Thymus (tissue), 14 donors: ENCODE measurements at places on chromosomes 16 and 17.

- DNase-seq: no peak
Measured at GRCh38 chr16:83400234-83400633, 407.5 kb upstream of the HSBP1 start.

DNA sequence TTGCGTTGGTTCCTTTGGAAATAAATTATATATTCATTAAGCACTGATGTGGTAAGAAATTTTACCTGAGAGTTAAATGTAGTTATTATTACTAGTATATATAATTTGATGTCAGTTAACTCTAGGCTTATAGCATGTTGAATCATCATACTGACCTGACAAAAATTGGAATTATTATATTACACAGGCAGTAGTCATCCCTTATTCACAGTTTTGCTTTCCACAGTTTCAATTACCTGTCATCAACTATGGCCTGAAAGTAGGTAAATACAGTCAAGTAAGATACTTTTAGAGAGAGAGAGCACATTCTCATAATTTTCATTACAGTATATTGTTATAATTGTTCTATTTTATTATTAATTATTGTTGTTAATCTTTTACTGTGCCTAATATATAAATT, 1074.7 kb downstream of the CDH11 start:
- DNase-seq: no peak

- peak; percentile 20 for DNase-seq
Measured at GRCh38 chr16:12147681-12148080, 171.1 kb downstream of the SNX29 start.

DNA sequence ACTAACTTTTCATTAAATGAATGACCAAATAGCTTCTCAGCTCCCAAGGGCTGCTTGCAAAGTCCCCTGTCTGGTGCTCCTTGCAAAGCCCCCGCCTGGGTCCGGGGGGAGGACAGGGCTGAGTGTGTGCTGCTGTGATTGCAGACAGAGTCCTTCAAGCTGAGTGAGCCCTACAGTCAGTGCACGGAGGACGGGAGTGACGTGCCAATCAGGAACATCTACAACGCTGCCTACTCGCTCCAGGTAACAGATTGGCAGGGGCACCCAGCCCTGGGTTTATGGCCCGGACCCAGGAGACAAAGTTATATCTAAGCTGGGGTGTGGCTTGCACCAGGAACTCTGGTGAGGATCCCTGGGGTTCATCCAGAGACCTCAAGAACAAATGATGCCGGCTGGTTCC, 27.1 kb downstream of the SCNN1G start:
- no peak for DNase-seq

DNA sequence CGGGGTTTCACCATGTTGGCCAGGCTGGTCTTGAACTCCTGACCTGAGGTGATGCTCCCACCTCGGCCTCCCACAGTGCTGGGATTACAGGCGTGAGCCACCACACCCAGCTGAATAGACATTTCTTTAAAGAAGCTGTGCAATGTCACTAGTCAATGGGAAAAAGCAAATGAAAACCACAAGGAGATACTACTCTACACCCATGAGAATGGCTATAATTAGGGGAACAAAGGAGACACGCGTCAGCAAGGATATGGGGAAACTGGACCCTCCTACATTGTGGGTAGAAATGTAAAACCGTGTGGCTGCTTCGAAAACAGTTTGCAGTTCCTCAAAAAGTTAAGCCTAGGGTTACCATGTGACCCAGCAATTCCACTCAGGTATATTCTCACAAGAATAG, 103.4 kb downstream of the VPS53 start:
- DNase-seq: no peak

DNA sequence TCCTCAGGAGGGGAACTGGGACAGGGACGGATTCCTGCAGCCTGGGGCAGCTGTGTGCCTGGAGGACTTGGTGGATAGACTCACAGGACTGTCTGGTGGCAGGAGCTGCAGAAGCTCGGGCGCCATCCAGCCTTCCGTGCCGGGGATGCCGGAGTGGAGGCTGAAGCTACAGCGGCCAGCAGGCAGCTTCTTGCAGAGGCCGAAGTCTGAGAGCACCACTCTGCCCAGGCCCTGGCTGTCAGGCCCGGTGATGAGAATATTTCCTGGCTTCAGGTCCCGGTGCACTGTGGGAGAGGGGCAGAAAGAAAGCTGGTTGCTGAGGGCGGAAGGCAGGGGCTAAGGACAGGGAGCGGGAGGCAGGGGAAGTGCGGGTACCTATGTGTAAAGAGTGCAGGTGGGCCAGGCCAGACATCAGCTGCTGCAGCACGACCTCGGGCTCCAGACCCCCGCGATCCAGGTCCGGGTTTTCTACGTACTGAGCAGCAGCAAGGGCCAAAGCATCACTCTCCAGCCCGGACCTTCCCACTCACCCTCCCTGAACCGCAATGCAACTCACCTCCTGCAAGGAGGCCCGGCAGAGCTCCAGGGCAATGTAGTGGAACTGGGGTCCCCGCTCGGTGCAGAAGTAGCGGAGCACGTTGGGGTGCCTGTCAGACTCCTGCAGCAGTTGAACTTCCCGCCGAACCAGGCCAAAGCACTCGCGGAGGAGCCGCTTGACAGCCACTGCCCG, 16.1 kb downstream of the PLK1 start:
- DNase-seq: peak; percentile 38

- DNase-seq: no peak
Measured at GRCh38 chr16:3182608-3183444, 5.2 kb upstream of the OR1F1 start.

- DNase-seq: no peak
Measured at GRCh38 chr17:79752175-79752574, 21.4 kb downstream of the ENPP7 start.

- DNase-seq: no peak
Measured at GRCh38 chr17:57918017-57918895, 37.0 kb downstream of the CUEDC1 start.

GRCh38 chr17:50214976-50215760, 13.7 kb upstream of the COL1A1 start:
- no peak for DNase-seq

DNA sequence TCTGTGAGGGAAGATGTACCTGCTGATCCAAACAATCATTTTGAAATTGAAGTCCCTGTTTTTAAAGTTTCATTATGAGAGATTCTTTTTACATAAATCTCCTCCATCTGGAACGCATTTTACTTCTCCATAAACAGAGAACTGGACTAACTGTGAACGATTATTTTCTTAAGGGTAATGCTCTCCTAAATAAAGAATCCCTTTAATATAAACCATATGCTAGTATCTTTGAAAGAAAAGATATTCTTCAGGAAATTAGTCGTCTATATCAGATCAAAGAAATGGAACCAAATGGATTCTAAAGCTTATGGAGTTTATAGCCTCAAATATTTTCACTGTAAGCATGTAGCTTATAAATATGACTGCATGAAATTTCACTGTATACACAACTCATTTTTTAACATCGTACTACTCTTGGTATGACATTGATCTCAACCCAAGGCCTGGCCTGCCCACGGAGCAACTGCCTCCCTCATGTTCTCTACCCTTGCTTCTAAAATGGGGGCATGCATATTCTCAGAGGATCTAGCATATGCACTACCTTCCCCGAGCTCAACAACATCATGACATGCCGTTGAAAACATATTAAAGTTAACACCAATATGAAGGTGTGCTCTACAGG, 66.4 kb downstream of the MYH10 start:
- DNase-seq: no peak

DNA sequence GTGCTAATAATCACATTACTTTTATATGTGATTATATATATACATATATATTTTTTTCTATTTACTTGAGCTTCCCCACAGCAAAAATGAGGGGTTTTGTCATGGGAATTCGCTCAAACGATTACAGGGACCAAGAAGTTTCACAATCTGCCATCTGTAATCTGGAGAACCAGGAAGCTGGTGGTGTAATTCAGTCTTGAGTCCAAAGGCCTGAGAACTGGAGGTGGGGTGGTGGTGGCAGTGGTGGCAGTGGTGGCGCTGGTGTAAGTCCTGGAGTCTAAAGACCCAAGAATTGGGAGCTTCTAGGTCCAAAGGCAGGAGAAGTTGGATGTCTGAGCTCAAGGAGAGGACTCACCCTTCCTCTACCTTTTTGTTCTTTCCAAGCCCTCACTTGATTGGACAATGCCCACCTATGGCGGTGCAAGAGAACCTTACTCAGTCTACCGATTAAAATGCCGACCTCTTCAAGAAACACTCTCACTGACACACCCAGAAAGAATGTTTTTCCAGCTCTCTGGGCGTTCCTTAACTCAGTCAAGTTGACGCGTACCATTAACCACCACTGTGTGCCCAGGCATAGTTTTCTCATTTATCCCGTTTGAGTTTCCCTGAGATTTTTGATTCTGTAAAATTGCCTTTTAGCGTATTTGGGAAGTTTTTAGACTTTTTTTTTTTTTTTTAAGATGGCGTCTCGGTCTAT, 31.9 kb downstream of the POLR2A start:
- no peak for DNase-seq

- no peak for DNase-seq
Measured at GRCh38 chr16:12695454-12695853, 108.2 kb downstream of the CPPED1 start.

DNA sequence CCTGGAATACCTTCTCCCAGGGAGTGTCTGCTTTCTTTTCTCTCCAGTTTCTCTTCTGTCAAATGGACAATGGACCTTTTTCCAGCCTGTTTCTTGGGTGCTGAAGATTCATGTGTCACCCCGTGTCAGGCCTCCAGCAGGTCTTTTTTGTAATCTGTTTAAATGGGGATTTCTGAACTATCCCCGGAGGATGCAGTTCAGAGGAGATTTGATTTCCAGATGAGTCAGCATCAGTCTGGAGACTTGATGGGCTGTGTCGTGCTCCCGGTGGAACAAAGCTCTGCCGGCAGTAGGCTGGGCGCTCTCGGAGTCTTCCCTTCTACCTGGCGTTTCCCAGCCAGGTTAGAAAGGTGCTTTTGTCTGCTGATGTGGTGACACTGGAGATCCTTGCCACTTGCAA, 440.6 kb downstream of the HS3ST3B1 start:
- DNase-seq: no peak

GRCh38 chr16:78570399-78571141, 471.1 kb downstream of the WWOX start:
- no peak for DNase-seq

- peak; percentile 91 for DNase-seq
Measured at GRCh38 chr16:30567991-30568638, 3.4 kb downstream of the ZNF688 start.

- no peak for DNase-seq
Measured at GRCh38 chr16:19274165-19274797, 11.2 kb upstream of the CLEC19A start.

GRCh38 chr17:16975744-16976625, 4.1 kb upstream of the TNFRSF13B start:
- no peak for DNase-seq

DNA sequence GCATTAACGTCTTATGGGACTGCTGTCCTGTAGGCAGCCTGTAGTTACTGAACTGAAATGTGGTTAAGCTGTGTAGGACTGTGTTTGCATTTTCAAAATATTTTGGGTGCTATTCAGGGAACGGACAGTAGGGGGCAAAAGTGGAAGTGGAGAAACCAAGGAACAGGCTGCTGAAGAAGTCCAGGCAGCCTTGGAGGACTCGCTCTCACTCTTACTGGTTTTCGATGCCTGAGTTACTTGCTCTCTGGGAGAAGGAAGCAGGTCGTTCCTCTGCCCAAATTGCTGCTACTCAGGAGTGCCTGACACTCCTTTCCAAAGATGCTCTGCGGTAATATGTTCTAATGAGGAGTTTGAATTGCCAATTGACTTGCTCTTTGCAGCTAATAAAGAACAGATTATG, 64.5 kb upstream of the RBFOX1 start:
- DNase-seq: peak; percentile 0

DNA sequence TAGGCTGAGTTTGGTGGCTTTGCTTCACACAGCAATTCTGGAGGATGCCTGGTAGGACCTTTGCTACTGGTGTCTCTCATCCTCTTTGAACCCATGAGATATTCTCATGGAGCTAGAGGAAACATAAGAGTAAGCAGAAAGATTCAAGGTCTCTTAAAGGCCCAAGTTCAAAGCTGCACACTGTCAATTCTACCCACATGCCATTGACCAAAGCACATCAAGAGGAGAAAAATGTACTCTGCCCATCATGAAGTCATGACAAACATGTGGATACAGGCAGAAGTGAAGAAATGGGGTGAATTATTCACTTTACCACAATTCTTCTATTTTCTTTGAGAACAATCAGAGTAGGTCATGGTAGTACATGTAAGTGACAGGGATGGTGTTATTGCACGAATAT, 13.1 kb downstream of the SKA2 start:
- DNase-seq: no peak

GRCh38 chr16:54862529-54862928, 68.1 kb upstream of the IRX5 start:
- DNase-seq: no peak

GRCh38 chr17:28258347-28258887, 60.6 kb upstream of the TMEM97 start:
- no peak for DNase-seq

- peak; percentile 29 for DNase-seq
Measured at GRCh38 chr16:29710227-29711219, 31.5 kb downstream of the QPRT start.

DNA sequence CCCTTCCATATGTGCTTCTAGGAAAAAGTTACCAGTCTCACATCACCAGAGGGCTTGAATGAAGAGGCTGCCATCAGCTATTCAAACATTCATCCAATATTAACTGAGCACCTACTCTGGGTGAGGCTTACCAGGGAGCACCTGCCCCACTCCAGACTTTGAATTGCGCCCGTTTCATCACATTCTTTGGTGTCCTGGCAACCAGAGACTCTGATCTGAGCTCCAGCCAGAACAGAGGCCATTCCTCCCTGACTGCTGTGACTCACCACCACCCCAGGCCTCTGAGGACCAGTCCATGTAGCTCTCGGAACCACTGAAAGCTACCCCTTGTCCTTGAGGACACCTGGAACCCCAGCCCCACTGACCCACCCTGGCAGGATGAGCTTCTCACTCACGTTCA, at the start of gene C16orf96:
TSS of gene C16orf96 (plus strand) at position 229 of the 400 bp plus-strand sequence. CDS start at position 379, 150 bp downstream.
- DNase-seq: no peak

DNA sequence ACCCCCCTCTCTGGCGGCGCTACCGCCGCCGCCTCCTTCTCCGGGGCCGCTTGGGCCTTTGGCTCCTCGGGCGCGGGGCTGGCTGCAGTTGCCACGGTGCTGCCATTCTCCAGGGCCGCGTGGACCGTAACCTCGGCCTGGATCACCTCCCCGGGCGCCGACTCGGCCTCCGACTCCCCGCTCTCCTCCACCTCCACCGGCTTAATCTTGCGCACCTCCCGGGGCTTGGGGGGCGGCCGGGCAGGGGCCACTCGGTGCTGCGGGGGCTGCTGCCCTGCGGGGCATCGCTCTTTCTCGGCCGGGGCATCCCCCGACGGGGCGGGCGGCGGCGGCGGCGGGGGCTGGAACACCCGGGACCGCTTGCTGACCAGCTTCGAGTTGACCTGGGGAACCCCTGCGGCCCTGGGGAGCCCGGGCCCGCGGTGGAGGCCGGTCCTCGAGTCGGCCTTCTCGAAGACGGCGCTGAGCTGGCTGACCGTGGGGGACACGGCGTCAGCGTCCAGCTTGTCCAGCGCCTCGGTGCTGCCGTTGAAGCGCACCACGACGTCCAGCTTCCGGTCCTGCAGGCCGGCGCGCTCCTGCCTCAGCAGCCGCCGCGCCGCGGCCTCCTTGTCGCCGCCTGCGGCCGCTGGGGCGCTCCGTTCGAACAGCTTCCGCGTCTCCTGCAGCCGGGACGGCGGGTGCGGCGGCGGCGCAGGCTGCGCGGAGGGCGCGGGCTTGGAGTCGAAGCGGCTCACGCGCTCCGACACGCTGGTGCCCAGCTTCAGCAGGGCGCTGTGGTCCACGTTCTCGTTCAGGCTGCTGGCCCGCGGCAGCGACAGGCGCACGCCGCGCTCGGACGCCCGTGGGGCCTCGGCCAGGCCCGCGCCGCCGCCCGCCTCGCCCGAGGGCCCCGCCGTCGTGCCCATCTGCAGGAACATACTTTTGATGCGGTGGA, 792 bp downstream of the PPP1R9B start:
- DNase-seq: no peak
